Mesothelial cell of epicardium (in vitro differentiated cells): ENCODE measurements at places on chromosomes 13 and 19. TPM values are rescaled to one million over a fixed set of nuclear protein-coding genes. Genes with fewer than 3 reads are reported as not detected.

The PRTN3 gene
- 0.23 TPM in 1 of 3 replicates, not detected in the others for total RNA-seq

DNA sequence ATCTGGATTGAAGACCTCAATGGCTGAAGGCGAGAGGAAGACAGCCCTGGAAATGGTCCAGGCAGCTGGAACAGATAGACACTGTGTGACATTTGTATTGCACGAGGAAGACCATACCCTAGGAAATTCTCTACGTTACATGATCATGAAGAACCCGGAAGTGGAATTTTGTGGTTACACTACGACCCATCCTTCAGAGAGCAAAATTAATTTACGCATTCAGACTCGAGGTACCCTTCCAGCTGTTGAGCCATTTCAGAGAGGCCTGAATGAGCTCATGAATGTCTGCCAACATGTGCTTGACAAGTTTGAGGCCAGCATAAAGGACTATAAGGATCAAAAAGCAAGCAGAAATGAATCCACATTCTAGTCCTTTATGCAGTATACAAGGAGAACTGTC, 1.2 kb downstream of the POLR1D start:
- H3K27me3 ChIP-seq = no peaks in the 10 kb centered on the region
- H3K36me3 ChIP-seq = peaks cover 22% of the 10 kb centered on the region
- H3K4me1 ChIP-seq = peaks cover 40% of the 10 kb centered on the region
- H3K27ac ChIP-seq = peak overlapping the region; percentile 96
- H3K4me3 ChIP-seq = peak overlapping the region; percentile 90

The AMER2 gene
- total RNA-seq = 0.57 to 0.60 TPM (median 0.60 TPM) in 3 replicates

- no peaks in the 10 kb centered on the region for H3K4me1 ChIP-seq
- H3K27ac ChIP-seq = no peak overlapping the region
- H3K4me3 ChIP-seq = no peak overlapping the region
- DNase-seq = no peak
- no peaks in the 10 kb centered on the region for H3K36me3 ChIP-seq
These were observed 203.2 kb downstream of the FGF14 start for GRCh38 chr13:102198418-102199311.

- H3K36me3 ChIP-seq = peaks cover 16% of the 10 kb centered on the region
- H3K27ac ChIP-seq = no peak overlapping the region
- no peak for DNase-seq
These were observed 12.4 kb upstream of the GRWD1 start for GRCh38 chr19:48433337-48433736.

GRCh38 chr13:24672141-24673132, 7.8 kb upstream of the ATP12A start:
- H3K36me3 ChIP-seq = no peaks in the 10 kb centered on the region
- no peak for DNase-seq
- peaks cover 27% of the 10 kb centered on the region for H3K4me1 ChIP-seq
- H3K27me3 ChIP-seq = peaks cover 7% of the 10 kb centered on the region
- H3K27ac ChIP-seq = peak overlapping the region; percentile 87
- no peak overlapping the region for H3K4me3 ChIP-seq

The LIM2 gene
- total RNA-seq = not detected in 3 replicates

- H3K36me3 ChIP-seq = no peaks in the 10 kb centered on the region
- no peak within 1 kb of the TSS for H3K4me3 ChIP-seq
- no peak for DNase-seq
- no peaks in the 10 kb centered on the region for H3K27me3 ChIP-seq
These were observed at the start of gene ZNF723 for GRCh38 chr19:22832031-22832762. TSS of gene ZNF723 (plus strand) at chr19:22832291. CDS start at chr19:22832380, 89 bp downstream.

DNA sequence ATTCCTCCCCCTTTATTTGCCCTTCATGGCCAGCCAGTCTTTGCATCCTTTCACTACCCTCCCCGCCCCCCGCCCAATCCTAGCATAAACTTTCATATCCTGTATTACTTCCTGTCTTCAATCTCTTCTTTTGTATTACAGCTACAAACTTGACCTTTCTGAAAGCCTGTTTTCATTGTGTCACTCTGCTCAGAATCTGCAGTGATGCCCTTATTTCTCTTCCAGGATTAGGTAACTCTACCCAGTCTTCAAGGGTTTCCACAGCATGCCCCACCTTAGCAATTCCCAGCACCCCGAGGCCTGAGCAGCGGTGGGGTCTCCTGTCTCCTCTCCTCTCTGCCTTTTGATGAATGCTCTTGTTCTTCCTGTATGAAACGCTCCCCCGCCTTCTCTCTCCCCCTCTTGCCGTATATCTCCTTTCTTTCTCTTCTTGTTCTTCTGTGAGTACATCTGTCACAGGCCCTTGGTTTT, 145.6 kb downstream of the SHISA2 start:
- no peaks in the 10 kb centered on the region for H3K36me3 ChIP-seq
- H3K27ac ChIP-seq = no peak overlapping the region
- DNase-seq = no peak
- no peak overlapping the region for H3K4me3 ChIP-seq
- peaks cover 7% of the 10 kb centered on the region for H3K4me1 ChIP-seq

- peak overlapping the region; percentile 68 for H3K4me3 ChIP-seq
- H3K36me3 ChIP-seq = no peaks in the 10 kb centered on the region
- peak; percentile 81 for DNase-seq
- peaks cover 20% of the 10 kb centered on the region for H3K4me1 ChIP-seq
- H3K27ac ChIP-seq = peak overlapping the region; percentile 92
- H3K27me3 ChIP-seq = peaks cover 13% of the 10 kb centered on the region
These were observed 9.6 kb downstream of the GIPR start for GRCh38 chr19:45677351-45678230.

DNA sequence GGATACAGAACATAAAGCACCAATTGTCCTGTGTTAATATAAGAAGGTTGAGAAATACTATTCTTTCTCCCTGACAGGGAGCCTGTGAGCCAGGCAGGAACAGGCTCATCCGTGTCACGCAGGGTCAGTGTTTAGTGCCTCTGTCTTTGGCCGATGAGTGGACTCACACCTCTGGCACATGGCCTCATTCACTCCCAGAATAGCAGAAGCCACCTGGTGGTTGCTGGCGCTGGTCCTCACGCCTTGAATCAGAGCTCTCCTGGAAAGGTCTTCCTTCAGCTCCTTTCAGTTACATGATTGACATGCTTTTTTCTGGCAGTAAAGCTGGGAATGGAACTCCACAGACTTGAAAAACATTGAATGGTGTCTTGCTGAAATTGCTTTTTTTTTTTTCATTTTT, 28.1 kb upstream of the SIAH3 start:
- no peak overlapping the region for H3K4me3 ChIP-seq
- H3K4me1 ChIP-seq = no peaks in the 10 kb centered on the region
- H3K27ac ChIP-seq = no peak overlapping the region
- DNase-seq = no peak
- no peaks in the 10 kb centered on the region for H3K27me3 ChIP-seq

GRCh38 chr13:108214441-108215271, 680 bp downstream of the LIG4 start:
- H3K27ac ChIP-seq = peak overlapping the region; percentile 58
- peak overlapping the region; percentile 72 for H3K4me3 ChIP-seq
- H3K36me3 ChIP-seq = peaks cover 12% of the 10 kb centered on the region
- no peaks in the 10 kb centered on the region for H3K27me3 ChIP-seq
- DNase-seq = no peak

The TEX26 gene
- not detected in 3 replicates for total RNA-seq

- H3K27ac ChIP-seq = no peak overlapping the region
- no peak for DNase-seq
- no peak overlapping the region for H3K4me3 ChIP-seq
- no peaks in the 10 kb centered on the region for H3K27me3 ChIP-seq
These were observed 13.7 kb upstream of the FARP1 start for GRCh38 chr13:98129059-98129746.

The ZNF490 gene
- total RNA-seq = 12.4 to 13.9 TPM (median 13.6 TPM) in 3 replicates

The TTC9B gene
- not detected in 3 replicates for total RNA-seq

DNA sequence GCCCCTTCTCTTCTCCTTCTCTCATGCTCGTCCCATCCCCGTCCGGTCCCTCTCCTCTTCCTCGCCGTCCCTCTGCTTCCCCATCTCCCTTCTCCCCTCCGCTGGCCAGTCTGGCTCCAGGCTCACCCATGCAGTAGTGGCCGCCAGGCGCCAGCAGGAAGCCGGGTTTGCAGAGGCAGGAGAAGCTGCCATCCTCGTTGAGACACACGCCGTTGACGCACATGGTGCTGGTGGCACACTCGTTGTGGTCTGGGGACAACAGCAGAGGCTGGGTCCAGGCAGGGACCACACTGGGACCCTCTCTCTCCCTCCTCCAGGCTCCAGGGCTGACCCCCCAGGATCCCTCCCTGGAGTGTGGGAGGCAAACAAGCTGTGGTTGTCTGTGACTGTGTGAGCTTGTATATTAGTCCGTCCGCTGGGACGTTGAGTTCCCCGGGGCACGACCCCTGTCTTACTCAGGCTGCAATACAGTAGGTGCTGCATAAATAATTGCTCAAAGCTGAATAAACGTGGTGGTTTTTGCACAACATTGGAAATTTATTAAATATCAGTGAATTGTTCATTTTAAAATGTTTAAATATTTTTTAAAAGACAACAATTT, 16.4 kb downstream of the FBN3 start:
- DNase-seq = no peak
- no peaks in the 10 kb centered on the region for H3K4me1 ChIP-seq
- H3K36me3 ChIP-seq = peaks cover 16% of the 10 kb centered on the region
- no peak overlapping the region for H3K27ac ChIP-seq

The NCAN gene
- total RNA-seq = 0.02 to 0.29 TPM (median 0.07 TPM) in 3 replicates

The ZSCAN22 gene
- total RNA-seq = 3.6 to 3.8 TPM (median 3.7 TPM) in 3 replicates

DNA sequence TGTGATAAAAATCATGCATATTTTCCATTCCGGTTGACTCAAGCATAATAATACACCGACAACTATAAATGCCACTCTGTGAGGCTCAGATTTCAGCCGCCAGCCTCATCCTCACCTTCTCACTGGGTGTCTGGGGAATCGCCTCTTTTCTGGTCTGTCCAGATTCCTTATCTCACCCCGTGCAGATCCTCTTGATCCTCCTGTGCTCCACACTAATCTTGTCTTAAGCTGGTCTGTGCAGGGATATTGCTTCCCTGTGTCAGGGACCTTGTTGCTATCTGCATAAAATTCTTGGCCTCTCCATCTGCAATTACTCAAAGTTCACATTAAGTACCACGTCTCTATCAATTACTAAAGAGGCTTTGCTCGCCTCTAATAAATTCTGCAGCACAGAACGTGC, 116.6 kb upstream of the SPACA7 start:
- DNase-seq = no peak
- H3K36me3 ChIP-seq = no peaks in the 10 kb centered on the region
- peaks cover 4% of the 10 kb centered on the region for H3K4me1 ChIP-seq
- peaks cover 55% of the 10 kb centered on the region for H3K27me3 ChIP-seq
- H3K27ac ChIP-seq = no peak overlapping the region
- H3K4me3 ChIP-seq = no peak overlapping the region

DNA sequence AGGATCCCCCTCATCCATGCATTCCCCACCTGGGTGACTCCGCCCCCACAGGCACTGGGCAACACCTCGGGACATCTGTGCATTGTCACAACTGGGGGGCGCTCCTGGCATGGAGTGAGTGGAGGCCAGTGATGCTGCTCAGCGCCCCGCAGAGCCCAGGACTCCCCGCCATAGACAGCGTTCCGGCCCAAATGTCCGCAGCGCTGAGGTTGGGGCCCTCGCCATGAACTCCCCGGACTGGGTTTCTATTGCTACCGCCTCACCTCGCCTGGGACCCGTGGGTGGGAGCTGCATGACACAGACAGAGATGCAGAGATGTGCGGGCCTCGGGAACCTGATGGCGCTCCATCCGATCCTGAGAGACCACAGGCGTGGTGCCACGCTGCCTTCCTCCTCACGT, 4.6 kb downstream of the FZR1 start:
- H3K27me3 ChIP-seq = no peaks in the 10 kb centered on the region
- H3K4me1 ChIP-seq = peaks cover 20% of the 10 kb centered on the region
- H3K36me3 ChIP-seq = peaks cover 6% of the 10 kb centered on the region
- no peak overlapping the region for H3K27ac ChIP-seq
- no peak overlapping the region for H3K4me3 ChIP-seq
- DNase-seq = no peak

The KANK2 gene
- 84.3 to 85.3 TPM (median 84.7 TPM) in 3 replicates for total RNA-seq

The C19orf47 gene
- total RNA-seq = 15.3 to 17.8 TPM (median 16.3 TPM) in 3 replicates

DNA sequence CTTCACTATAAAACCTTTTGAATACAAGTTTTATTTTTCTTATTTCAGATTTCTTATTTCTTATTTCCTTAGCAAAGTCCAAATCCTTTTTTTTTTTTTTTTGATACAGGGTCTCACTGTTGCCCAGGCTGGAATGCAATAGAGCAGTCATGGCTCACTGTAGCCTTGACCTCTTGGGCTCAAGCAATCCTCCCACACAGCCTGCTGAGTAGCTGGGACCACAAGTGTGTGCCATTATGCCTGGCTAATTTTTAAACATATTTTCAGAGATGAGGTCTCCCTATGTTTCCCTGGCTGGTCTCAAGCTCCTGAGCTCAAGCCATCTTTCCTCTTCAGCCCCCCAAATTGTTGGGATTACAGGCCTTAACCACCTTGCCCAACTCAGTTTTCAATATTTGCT, 334.3 kb downstream of the DLEU7 start:
- H3K36me3 ChIP-seq = peaks cover 4% of the 10 kb centered on the region
- H3K4me3 ChIP-seq = no peak overlapping the region
- peaks cover 2% of the 10 kb centered on the region for H3K4me1 ChIP-seq
- no peak for DNase-seq
- no peaks in the 10 kb centered on the region for H3K27me3 ChIP-seq
- H3K27ac ChIP-seq = no peak overlapping the region

DNA sequence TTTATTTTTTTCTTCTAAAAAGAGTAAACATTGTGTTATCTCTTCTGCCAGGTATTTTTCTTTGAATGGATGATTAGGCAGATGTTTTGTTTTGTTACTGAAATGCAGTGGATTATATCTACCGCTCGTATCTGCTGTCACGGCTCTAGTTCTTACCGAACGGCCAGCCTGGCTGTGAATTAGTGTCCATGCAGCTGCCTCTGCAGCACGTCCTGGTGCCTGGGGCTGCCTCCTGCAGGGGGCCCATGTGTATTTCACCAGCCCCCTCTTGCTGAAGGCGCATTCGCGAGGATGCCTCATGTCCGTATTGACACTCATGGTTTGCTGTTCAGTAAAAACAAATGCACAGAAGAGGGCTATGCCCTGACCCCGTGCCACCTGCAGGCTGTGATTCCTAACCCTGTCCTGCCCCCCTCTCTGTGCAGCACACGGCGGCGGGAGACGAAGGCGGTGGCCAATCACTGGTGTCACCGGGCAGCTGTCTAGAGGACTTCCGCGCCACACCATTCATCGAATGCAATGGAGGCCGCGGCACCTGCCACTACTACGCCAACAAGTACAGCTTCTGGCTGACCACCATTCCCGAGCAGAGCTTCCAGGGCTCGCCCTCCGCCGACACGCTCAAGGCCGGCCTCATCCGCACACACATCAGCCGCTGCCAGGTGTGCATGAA, 49.9 kb downstream of the RAB20 start:
- H3K27me3 ChIP-seq = no peaks in the 10 kb centered on the region
- H3K4me3 ChIP-seq = no peak overlapping the region
- no peak overlapping the region for H3K27ac ChIP-seq
- DNase-seq = no peak
- peaks cover 3% of the 10 kb centered on the region for H3K4me1 ChIP-seq

- peaks cover 24% of the 10 kb centered on the region for H3K4me1 ChIP-seq
- H3K27me3 ChIP-seq = no peaks in the 10 kb centered on the region
- H3K36me3 ChIP-seq = no peaks in the 10 kb centered on the region
- DNase-seq = no peak
- H3K4me3 ChIP-seq = no peak overlapping the region
These were observed 6.2 kb downstream of the GNA11 start for GRCh38 chr19:3100331-3100730.

GRCh38 chr19:50663482-50663790, 14.2 kb downstream of the C19orf81 start:
- peaks cover 79% of the 10 kb centered on the region for H3K27me3 ChIP-seq
- H3K27ac ChIP-seq = no peak overlapping the region
- no peaks in the 10 kb centered on the region for H3K36me3 ChIP-seq
- H3K4me1 ChIP-seq = peaks cover 5% of the 10 kb centered on the region
- DNase-seq = no peak
- H3K4me3 ChIP-seq = no peak overlapping the region

- peaks cover 16% of the 10 kb centered on the region for H3K4me1 ChIP-seq
- H3K4me3 ChIP-seq = peak overlapping the region; percentile 81
- H3K36me3 ChIP-seq = peaks cover 90% of the 10 kb centered on the region
- no peaks in the 10 kb centered on the region for H3K27me3 ChIP-seq
- DNase-seq = no peak
These were observed 1.9 kb downstream of the ZNF606 start for GRCh38 chr19:58000677-58001076.
